ENCODE measurements at places on chromosomes 7 and 10.
A peak's percentile ranks its signal among the peaks of the same experiment; 100 is the strongest.

GRCh38 chr7:70389531-70390151 is 742.3 kb upstream of the GALNT17 start:
- no peak overlapping the region for H3K4me3 ChIP-seq
- 0 out of 2 replicates have a peak, but pooled peaks cover 4% of the 10 kb centered on the region for H3K4me1 ChIP-seq
- no peak overlapping the region for H3K27ac ChIP-seq
- no peaks in the 10 kb centered on the region for H3K27me3 ChIP-seq
- H3K36me3 ChIP-seq, result no peaks in the 10 kb centered on the region

DNA sequence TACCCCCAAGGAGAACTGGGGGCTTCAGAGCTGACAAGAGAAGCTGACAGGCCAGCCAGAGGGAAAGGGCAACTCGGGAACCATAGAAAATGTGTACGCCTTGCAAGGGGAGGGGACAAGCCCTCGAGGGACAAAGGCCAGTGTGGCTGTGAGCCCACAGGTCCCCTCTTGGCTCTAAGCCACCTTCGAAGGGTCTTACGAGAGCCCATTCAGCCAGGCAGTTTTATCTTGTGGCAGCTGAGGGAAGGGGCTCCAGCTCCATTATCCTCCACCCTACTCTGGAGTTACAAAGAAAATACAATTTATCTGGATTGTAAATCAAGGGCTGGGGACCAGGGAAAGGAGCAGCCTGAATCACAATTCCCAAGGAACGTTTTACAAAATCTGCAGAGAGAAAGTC is 159.5 kb upstream of the ZMIZ1 start:
- no peak for DNase-seq
- H3K27me3 ChIP-seq, result no peaks in the 10 kb centered on the region
- H3K27ac ChIP-seq, result no peak overlapping the region

- H3K36me3 ChIP-seq, result no peaks in the 10 kb centered on the region
- H3K4me3 ChIP-seq, result no peak overlapping the region
- no peaks in the 10 kb centered on the region for H3K27me3 ChIP-seq
- H3K4me1 ChIP-seq, result peaks cover 27% of the 10 kb centered on the region
- DNase-seq, result peak; percentile 25
Measured at GRCh38 chr7:117674617-117675016, 194.8 kb downstream of the CFTR start.

GRCh38 chr10:99982728-99983127 is 27.0 kb downstream of the DNMBP start:
- H3K36me3 ChIP-seq, result no peaks in the 10 kb centered on the region
- DNase-seq, result no peak
- H3K4me3 ChIP-seq, result no peak overlapping the region

DNA sequence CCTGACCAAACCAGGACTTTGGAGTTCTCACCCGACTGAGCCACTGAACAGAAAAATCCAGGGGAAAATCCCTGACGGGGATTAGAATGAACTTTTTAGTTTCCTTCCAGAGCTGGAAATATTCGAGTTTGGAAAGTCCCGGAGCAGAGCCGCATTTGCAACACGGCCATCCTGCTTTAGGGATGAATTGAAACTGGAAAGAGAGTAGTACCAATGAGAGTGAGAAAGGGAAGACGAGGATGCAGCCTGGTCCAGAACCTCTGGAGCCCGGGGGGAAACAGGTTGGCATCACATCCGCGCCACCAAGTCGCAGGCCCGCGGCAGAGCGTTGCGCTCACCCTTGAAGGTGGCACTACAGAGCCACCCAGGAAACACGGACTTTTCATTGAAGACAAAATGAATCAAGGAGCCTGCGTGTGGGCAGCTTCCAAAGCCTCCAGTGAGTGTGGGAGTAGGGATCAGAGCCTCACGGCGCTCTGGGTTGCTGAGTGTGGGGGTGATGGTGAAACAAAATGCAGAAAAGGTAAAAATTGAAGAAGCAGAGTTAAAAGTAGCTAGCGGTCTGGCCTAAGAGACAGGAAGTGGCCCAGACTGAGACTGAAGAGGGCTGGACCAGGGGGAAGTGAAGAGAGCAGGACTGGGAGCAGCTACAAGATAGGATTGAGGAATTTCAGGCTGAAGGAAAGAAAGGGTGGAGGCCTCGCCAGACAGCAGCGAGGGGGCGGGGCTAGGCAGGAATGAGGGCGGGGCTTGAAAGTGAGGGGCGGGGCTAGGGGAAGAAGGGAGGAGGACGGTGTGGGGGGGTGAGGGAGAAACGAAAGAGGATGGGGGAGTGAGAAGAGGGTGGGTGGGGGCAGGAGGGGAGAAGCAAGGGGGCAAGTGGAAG is 1.8 kb downstream of the SMURF1 start:
- peak; percentile 81 for DNase-seq
- no peaks in the 10 kb centered on the region for H3K36me3 ChIP-seq
- H3K4me3 ChIP-seq, result peak overlapping the region; percentile 67
- no peaks in the 10 kb centered on the region for H3K4me1 ChIP-seq
- H3K27me3 ChIP-seq, result no peaks in the 10 kb centered on the region

DNA sequence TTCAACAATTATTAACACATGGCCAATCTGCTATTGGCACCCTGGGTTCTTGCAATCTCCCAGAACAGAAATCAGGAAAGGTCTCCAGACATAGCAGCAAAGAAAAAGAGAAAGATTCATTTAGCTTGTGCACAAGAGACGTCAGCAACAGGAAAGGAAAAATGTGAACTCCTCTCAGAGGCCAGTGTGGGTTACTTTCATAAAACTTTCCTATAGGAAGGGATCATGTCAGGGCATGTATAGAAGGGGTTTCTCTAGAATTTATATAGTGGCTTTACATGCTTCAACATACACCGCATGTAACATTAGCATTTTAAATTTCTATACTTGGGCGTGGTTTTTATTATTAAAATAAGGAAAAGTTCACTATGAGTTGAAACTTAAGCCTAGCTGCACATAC is 725.1 kb downstream of the SORCS1 start:
- no peak for DNase-seq
- no peaks in the 10 kb centered on the region for H3K27me3 ChIP-seq
- H3K4me1 ChIP-seq, result no peaks in the 10 kb centered on the region

DNA sequence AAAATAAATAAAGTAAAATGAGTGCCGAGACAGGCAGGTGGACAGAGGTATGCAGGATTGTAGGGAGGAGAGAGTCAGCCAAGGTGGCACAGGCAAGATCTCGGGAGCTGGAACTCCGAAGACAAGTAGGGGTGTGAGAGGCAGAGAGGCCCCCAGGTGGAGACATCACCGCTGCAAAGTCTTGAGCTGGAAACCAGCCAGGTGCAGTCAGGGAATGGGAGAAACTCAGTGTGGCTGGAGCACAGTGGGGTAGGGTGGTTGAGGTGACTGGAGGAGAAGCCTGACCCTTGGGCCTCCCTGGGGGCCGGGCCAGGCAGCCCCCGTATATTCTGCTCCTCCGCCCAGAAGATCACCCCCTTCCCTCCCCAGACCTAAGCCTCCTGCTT is 4.2 kb downstream of the EPHB4 start:
- H3K4me1 ChIP-seq, result peaks cover 11% of the 10 kb centered on the region
- no peaks in the 10 kb centered on the region for H3K27me3 ChIP-seq
- no peak for DNase-seq
- H3K36me3 ChIP-seq, result peaks cover 52% of the 10 kb centered on the region
- H3K27ac ChIP-seq, result no peak overlapping the region
